ENCODE measurements at places on chromosomes 6 and 20. TPM values are rescaled to one million over a fixed set of nuclear protein-coding genes. Genes with fewer than 3 reads are reported as not detected.

Gene SLC32A1
- total RNA-seq = not detected

Gene RFX6
- 4.4 TPM for total RNA-seq

Gene HDGFL1
- total RNA-seq = not detected

Gene IRAK1BP1
- total RNA-seq = 2.5 TPM

Gene RRAGD
- 4.8 TPM for total RNA-seq

GRCh38 chr20:32894026-32894483 lies 35.3 kb downstream of the EFCAB8 start:
- DNase-seq = no peak

- DNase-seq = no peak
Measured at GRCh38 chr6:154888421-154889295, 106.5 kb upstream of the TIAM2 start.

- no peak for DNase-seq
Measured at GRCh38 chr6:150905769-150906168, 40.3 kb downstream of the MTHFD1L start.

GRCh38 chr6:13074415-13075140 lies 253.8 kb downstream of the TBC1D7 start:
- no peak for DNase-seq

GRCh38 chr20:60768216-60768615 lies 483.8 kb upstream of the CDH4 start:
- DNase-seq = no peak

- no peak for DNase-seq
Measured at GRCh38 chr20:22623211-22623610, 38.8 kb upstream of the FOXA2 start.

DNA sequence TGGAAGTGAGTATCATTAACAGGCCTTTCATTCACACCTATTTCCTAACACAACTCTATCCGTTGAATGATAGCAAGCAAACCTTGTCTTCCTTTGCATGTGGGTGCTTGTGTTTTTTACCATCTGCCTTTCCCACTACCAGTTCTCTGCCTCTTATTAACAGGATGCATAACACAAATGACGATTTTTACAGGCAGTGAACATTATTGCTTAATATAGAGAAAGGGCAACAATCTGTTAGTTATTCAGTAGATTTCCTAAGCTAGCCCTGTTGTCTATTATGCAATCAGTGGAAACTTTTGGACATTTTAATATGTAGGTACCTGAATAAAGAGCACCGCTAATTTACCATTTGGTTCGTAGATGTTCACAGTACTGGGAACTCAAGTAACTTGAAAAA lies 348.8 kb upstream of the PLCB4 start:
- DNase-seq = no peak

DNA sequence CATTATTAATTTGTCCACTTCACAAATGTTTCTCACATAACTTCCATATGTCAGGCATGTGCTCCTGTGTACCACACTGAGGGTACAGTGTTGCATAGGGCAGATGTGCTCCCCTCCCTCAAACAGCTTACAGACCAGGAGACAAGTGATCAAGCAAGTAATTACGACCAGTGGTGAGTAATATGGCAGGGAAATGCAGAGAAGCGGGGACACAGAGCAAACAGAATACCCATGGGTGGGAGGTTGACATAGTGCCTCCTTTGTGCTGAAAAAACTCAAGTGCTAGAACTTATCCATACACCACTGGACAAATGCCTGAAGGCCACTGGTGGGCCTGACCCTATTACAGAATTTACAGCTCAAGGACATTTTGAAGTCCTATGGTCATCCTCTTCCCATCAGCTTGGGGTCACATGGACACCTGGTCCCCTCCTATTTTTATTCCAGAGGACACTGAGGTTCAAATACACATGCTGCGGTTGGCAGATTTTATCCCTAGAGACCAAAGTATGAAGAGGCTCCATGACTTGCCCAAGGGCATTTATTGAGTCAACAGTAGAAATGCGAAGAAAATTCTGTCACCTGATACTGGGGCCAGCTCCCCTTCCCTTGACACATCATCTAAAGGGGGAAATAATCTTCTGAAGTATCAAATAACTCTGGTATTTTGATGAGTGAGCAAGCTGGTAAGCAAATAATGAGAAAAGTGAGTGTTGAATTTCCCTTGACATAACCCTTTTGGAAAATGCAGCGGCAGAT lies 116.6 kb downstream of the QRSL1 start:
- no peak for DNase-seq

DNA sequence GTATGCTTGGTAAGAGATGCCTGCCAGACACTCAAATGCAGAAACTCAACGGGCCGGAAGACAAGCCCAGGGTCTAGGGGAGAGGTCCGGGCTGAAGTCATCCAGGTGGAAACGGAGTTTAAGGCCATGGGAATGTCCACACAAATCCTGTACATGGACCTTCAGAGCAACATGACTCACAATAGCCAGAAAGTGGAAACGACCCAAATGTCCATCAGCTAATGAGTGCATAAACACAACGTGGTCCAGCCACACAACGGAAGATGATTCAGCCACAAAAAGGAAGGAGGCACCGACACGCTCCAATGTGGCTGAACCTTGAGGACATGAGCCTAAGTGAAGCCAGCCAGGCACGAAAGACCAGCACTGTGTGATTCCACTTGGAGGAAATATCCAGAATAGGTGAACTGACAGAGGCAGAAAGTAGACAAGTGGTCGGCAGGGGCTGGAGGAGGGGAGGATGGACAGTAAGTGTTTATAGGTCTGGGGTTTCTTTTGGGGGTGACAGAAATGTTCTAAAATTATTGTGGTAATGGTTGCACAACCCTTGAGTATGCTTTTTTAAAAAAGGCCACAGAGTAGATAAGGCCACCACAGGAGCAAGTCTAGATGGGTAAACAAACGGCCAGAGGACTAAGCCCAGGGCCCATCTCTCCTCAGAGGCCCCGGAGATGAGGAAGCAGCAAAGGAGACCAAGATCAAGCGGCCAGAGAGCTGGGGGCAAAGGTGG lies 105.6 kb downstream of the PREX1 start:
- DNase-seq = peak; percentile 79

DNA sequence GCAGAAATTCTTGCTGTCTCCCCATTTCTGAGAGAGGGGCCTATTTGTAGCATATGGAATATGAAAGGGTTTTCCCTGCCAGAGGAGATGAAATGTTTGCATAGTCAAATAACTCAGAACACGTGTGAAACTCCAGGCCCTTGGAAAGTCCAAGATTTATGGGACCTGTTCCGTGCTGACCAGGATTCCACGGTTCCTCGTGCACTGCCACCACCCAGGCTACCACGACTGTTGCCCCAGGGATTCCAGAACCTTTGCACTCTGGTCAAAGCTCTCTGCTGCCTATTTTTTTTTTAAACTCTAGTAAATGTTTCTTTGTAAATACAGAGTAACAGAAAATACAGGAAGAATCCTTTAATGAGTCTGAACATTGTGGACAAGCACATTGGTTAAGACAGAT lies 35.0 kb downstream of the MYLK4 start:
- no peak for DNase-seq

DNA sequence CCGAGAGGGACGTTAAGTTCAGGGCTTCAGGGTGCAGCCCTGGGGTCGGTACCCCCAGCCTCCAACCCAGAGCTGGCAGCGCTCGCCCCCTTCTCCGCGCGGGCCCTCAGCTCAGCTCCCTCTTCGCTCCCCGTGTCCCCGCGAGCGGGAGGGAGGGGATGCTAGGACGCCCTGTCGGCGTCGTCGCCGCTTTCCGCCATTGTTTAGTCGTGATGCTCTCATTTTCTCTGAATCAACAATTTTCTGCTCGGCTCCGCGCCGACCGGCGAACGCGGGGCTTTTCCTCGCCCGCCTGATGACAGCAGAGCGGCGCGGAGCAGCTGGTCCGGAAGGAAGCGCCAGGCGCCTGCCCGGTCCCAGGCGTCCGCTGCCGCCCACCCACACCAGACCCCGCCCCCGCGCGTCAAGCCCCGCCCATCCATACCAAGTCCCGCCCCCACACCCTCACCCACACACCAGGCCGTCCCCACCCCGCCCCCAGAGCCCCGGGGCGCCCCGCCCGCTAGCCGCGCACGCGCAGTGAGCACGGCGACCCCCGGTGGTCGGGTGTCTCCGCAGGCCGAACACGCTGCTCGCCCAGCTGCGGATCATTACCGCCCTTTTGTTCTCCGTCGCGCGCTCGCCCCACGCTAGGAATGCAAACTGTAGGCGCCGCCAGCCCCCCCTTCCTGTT lies 50.1 kb upstream of the SLC32A1 start:
- DNase-seq = peak; percentile 58

DNA sequence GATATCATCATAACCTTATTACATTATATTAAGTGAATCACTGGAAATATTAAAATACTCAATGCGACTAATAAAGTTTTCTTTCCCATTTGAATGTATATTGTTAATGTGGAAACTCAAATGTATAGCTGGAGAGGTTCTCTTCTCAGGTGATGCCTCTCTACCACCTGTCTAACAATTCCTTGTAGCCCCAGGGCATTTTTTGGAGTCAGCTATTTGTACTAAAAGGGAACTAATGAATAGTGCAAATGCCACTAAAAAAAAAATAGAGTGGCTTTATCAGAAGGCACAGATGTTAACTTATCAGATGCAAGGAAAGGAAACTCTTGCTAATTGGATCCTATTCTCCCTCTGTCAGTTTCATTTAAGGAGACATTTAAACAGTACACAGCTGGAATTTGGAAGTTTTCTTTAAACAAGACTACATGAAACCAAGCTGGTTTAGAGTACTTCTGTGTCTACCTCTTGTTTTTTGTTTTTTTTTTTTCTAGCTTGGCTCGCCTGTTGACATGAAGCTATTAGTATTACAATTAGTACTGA lies 897.0 kb upstream of the SLC35B3 start:
- no peak for DNase-seq

DNA sequence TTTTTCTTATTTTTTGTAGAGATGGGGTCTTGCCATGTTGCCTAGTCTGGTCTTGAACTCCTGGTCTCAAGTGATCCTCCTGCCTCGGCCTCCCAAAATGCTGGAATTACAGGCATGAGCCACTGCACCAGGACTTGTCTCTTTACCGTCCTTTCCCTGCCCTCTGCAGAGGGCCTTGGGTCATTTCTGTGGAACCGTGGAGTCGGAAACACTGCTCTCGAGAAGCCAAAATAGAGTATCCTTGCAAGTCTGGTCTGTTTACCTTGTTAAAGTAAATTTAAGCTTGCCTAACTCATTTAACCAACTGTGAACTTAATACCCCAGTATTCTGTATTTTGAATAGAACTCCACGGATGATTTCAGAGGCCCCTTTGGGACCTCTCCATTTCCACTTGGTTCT lies 51.4 kb downstream of the KDM1B start:
- DNase-seq = no peak

DNA sequence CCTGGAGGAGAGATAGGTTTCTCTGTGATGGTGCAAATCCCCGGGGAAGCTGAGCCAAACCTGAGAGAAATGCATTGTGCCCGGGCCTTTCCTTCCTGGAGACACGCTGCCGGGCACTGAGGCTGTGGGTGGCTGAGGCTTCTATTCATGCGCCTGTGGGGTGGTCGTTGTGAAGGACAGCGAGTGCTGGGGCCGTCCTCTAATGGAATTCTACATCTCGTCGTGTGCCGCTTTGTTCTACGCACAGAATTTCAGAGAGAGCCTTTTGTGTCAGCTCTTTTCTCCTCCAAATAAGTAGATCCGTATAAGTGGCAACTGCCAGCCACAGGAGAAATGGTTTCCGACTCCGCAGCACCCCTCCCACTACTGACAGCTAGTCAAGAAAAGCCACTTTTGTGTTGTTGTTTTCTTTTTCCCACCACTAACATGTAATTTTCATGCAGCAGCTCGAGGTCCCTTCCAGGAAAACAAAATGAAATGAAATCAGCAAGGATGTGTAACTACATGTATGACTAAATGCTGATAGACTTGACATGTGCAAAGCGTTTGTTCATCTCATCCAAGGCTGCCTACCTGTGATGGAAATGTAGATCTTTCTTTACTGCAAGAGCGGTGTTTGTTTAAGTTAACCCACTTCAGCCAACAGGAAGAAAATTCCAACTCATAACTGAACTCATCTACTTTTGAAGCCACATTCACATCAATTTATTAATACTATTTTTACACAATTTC lies 26.4 kb upstream of the PXDC1 start:
- no peak for DNase-seq
